ENCODE measurements at places on chromosomes 3 and 15.
A peak's percentile ranks its signal among the peaks of the same experiment; 100 is the strongest.

DNA sequence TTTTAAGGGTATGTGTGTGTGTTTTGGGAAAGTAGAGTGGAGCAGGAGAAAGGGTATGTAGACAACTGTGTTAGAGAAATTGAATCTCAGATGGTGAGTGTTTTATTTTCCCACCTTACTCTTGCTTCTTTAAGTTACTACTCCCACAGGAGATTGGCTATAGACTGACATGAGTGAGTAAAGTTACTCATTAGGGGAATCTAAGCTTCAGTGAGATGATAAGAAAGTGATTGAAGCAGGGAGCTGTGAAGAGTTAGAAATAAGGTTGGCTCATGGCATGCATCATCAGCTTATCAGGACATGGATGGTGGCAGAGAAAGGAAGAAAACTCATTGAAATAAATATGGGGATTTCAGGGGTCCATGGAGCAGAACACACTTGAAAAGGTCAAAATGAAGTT, 88.9 kb downstream of the MBNL1 start:
- no peak for DNase-seq

DNA sequence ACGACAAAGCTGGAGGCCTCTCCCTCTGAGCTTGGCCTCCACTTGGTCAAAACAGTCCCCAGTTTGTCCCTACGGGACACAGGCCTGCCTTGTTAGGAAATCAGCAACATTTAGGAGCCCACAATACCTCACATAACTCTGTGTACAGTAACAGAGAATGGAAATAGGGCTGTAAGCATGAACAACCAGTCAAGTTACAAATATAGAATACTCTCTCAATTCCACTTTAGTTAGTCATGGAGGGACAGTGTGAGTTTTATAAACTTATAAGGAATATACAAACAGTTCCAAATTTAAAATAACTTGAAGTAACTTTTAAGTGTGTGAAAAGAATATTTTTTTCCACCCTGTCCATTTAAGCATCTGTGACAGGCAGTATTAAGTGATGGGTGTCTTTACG, 129.4 kb downstream of the PGPEP1L start:
- no peak for DNase-seq

- peak; percentile 72 for DNase-seq
Observed at GRCh38 chr15:78075490-78076230, 1.9 kb downstream of the TBC1D2B start.

- no peak for DNase-seq
Observed at GRCh38 chr3:19506171-19506570, 357.9 kb downstream of the KCNH8 start.

GRCh38 chr15:87661454-87662355, 594.8 kb downstream of the NTRK3 start:
- no peak for DNase-seq

DNA sequence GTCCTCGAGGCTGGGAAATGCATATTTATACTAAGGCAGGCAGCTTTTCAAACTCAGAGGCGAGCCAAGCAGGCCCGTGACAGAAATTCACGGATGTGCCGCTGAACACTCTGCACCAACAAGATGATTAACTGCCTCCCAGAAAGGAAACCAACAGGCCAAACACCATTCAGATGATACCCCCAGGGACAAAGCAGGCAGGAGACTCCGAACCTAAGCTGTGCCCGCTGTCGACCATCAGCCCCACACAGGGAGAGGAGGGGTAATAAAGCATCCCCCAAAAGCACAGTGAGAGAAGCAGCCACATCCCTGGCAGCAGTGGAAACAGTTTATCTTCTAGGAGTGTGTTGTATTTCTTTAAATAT, 31.8 kb downstream of the ADAMTS17 start:
- no peak for DNase-seq

DNA sequence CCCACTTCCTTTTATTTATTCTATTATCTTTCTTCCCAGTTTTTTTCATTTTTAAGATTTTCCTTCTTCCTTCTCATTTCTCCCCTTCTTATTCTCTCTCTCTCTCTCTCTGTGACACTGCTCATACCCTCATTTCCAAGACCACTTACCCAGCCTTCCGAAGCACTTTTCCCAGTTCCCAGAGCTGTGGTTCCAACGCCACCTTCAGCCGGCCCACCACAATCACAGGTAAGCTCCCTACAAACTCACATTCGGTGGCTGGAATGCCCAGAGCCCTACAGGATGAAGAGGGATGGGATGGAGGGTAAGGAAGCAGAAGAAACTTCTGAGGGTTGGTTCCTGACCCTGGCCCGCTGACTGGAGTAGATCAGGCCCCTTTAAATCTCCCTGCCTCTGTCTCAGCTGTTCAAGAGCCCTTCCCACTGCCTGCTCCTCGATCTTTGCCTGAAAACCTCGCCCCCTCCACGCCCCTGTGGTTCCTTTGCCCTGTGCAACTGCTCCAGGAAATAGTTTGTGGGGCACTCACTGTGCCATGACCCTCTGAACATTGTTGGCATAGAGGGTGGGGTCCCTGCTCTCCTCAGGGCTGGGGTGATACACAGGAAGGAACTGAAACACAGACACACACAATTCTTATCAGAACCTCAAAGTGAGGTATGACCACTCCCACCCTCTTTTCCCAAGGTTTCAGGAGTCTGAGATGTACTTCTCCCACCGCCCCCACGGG, 4.8 kb downstream of the LPCAT4 start:
- no peak for DNase-seq

GRCh38 chr15:40511093-40511471, 40.3 kb downstream of the CHST14 start:
- no peak for DNase-seq

DNA sequence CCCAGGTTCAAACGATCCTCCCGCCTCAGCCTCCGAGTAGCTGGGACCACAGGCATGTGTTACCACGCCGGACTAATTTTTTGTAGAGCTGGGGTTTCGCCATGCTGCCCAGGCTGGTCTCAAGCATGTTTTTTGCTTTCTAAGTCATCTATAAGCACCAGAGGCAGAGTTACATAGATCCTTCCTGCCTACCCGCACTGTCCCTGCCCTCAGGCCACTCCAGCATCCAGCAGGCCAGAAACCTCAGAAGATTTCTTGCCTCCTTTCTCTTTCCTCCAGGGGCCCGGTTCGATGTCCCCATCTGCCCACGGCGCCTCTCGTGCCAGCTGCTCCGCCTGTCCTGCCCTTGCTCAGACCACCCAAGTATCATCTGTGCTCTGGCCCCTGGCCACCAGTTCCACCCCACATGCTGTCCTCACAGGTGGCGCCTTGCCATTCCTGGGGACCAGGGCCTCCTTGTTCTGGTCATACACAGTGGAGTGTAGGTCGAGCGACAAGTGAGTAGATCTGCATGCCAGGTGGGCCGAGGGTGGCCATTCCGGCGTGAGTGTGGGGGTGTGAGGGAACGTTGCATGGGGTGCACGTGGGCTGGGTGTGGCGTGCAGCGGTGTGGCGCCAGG, 27.3 kb downstream of the KLHDC8B start:
- no peak for DNase-seq

GRCh38 chr15:68617001-68617400, 38.2 kb downstream of the CORO2B start:
- DNase-seq: no peak

- DNase-seq: no peak
Observed at GRCh38 chr15:56272454-56272853, 28.8 kb upstream of the RFX7 start.

DNA sequence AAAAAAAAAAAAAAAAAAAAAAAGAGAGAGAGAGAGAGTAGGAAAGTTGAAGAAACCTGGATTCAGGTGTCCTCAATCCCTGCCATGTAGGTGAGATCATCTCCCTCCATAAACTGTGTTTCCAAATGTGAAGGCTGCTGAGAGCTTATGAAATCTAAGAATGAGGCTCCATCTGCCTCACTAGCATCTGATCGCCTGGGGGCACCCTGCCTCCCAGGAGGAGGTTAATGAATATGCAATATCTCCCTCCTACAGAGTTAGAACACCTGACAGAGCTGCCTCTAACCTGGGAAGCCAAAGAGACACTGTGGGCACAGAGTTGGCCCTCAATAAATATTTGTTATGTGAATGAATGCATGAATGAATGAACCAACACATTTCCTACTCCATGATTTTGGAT, 23.8 kb upstream of the ZNF148 start:
- DNase-seq: peak; percentile 38

GRCh38 chr15:87604857-87605446, 651.6 kb downstream of the NTRK3 start:
- DNase-seq: no peak

DNA sequence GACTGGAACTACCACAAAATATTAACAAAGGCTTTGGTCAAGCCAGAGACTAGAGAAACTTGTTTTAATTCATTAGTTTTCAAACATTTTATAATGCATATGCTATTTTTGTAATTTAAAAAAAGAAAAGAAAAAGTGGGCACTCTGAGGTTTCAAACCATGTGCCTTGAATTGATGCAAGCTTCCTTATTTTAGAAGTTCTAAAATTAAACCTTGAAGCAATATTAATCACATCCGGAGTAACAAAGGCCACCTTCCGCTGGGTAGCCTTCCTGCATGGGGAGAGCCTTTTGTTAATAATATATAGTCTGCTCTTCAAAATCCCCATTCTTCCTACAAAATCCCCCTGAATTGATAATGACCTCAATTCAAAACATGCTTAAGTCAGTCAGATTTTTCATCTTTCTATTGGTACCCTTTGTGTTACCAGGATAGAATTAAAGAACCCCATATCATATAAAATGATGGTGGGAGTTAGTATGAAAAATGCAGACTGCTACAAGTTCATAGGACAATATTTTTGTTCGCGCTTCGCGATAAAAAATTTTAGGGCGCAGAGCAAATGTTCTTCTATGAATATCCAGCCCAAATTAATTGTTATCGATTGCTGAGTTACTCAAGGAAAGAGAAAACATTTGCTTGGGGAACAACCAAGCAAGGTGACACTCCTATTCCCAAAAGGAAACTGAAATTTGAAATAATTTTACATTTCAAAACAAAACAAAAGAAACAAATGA, 30.6 kb downstream of the LDHAL6B start:
- DNase-seq: no peak

GRCh38 chr3:8938021-8938420, 25.3 kb downstream of the RAD18 start:
- DNase-seq: no peak

- DNase-seq: no peak
Observed at GRCh38 chr15:73845507-73845906, 27.9 kb upstream of the TBC1D21 start.

DNA sequence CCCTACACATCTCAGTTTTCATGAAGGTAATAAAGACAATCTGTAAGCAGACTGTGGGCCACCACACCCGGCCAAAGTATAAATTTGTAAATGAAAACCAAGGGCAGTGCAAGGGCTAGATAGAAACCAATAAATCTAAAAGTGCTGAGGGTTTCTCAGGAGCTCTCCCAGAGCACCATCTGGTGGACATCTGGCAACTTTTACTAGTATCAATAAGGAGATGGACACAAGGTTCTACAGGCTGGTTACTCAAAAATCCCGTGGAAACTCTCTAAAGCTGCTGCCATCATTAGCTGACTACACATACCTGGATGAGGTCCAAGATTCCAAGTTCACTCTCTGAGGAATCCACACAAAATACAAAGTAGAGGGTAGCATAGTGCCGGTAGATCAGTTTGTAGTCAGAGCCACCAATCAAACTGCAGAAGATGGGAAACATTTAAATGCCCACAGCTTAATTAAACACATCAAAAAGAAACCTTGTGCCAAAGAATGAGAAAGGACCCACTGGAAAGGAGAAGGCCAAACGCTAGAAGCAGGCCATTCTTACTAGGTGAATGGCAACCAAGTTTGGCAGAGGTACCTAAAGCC, 5.5 kb downstream of the AP3S2 start:
- DNase-seq: peak; percentile 73

DNA sequence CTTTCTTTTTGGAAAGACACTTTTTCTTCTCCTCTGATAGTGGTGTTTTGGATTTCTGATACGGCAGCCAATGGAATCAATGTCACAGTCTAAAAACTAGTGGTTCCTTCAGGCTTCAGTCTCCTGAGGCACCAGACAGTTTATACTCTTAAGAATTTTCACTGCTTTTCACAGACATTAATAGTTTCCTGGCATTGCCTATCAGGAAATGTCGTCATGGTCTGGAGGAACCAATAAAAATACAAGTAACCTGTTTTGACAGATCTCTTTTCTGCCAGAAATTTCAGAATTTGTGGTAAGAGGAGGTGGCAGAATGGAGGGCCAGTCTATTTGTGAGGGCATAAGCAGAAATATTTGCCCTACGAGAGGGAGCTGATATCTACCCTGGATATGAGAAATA, 44.8 kb downstream of the FILIP1L start:
- no peak for DNase-seq

DNA sequence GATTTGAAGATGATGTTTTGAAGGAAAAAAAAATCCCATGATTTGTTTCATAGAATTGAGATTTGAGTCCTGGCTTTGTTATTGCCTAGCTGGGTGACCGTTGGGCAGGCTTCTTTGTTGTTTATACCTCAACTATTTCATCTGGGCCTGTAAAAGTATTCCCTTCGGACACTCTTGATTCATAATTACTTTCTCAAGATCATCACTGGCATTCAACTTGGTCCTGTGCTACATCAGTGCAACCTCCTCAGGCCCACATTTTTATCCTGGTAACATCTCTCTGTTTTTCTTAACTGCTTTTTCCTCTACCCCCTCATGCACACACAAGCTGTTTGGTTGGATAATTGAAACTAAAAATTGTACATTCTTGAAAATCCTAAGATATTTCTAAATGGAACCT, 67.5 kb upstream of the P3H2 start:
- DNase-seq: no peak

GRCh38 chr3:192652727-192653126, 74.6 kb downstream of the FGF12 start:
- DNase-seq: peak; percentile 80

GRCh38 chr3:46076606-46077005, 49.3 kb upstream of the XCR1 start:
- peak; percentile 44 for DNase-seq

DNA sequence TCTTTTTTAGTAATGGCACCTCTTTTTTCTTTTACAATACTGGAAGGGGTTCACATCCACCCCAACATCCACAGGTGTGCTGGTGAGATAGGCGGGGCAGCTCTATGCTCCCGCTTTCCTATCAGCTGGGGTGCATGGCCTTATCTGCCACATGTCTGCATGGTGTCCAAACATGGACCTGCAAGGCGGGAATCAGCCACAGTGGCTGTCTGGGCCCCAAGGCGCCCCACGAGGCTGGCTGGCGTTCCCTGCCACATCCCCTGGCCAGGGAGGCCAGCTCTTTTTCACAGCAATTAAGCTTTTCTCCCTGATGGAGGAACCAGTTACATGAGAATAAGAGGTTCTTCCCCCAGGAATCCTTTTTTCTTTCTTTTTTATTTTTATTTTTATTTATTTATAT, 30.9 kb upstream of the GOLGA6L2 start:
- DNase-seq: no peak

GRCh38 chr3:196340466-196340865, 2.3 kb upstream of the TM4SF19 start:
- DNase-seq: no peak

DNA sequence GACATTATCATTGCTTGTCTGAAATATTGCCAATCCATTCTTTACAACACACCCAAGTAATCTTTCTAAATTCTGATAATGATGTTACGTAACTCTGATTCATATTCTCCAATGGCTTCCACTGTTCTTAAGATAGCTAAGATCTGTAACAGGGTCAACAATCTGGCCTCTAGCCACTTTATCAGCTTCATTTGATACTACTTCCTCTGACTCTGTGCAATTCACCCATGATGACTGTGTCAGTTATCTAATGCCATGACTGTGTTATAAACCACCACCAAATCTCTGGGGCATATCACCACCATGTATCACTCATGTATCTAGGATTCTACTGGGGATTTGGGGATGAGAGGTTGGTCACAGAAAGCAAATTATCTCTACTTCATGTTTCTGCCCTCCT, 44.0 kb downstream of the CD200 start:
- no peak for DNase-seq
